ENCODE measurements at places on chromosomes 7 and 10.

GRCh38 chr10:809671-810350, 120.3 kb upstream of the DIP2C start:
- DNase-seq: no peak

DNA sequence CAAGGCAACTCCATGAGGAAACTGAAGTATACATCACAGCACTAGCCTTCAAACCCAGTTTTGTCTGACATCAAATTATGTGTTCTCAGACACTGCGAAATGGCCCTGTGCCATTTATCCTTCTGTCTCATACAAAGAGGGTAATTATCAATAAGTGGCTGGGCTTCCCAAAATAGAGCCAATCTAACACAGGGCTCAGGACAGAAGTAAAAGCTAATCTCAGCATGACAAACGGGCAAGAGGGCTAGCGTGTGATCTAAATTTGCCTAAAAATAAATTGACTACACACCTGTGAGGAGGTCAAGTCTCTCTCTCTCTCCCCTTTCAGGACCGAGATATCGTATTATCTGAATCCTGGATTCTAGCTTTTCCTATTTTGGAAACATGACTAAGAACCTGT, 67.2 kb downstream of the DGKB start:
- DNase-seq: no peak

DNA sequence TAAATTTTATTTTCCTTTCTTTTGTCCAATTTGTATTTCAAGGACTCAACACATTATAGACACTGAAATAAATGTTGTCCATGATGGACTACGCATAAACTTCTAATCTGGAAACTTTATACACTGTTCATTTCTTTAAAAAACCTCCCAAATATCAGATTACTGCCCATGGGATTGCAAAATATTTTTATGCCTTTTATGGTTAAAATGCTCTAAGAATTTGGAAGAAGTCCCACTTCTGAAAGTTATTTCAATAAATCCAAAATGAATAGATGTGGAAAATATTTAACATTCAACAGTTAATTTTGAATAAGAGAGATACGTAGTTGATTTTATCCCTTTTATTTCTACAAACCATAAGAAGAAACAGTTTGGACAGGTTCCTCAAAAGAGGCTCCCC, 46.1 kb downstream of the CABCOCO1 start:
- DNase-seq: no peak

DNA sequence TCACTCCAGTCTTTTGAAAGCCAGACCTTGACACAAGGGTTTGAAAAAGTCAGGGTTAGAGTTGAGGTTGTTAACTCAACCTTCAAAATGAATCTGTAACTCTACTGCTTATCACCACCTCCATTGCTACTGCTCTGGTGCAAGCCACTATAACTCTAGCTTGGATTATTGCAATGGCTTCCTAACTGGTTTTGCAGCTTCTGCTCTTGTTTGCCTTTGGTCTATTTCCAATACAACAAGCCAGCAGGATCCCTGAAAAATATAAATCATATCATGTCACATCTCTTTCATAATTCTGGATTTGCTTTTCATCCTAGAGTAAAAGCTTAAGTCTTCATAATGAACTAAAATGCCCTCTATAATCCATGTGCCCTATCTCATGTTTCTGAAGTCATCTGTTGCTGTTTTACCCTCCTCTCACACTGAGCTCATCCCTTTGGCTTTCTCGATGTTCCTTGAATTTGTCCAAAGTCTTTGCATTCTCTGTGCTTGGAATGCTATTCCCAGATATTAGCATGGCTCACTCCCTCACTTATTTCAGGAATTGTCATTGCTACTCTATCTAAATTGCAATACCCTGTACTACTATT, 10.9 kb downstream of the TAS2R60 start:
- no peak for DNase-seq

- no peak for DNase-seq
These were observed 12.2 kb upstream of the CLEC2L start for GRCh38 chr7:139511315-139511714.

GRCh38 chr10:100873827-100874326, 38.9 kb upstream of the SLF2 start:
- no peak for DNase-seq

Data from WTC11 (cell line).